ENCODE measurements at places on chromosomes 5 and 9.

DNA sequence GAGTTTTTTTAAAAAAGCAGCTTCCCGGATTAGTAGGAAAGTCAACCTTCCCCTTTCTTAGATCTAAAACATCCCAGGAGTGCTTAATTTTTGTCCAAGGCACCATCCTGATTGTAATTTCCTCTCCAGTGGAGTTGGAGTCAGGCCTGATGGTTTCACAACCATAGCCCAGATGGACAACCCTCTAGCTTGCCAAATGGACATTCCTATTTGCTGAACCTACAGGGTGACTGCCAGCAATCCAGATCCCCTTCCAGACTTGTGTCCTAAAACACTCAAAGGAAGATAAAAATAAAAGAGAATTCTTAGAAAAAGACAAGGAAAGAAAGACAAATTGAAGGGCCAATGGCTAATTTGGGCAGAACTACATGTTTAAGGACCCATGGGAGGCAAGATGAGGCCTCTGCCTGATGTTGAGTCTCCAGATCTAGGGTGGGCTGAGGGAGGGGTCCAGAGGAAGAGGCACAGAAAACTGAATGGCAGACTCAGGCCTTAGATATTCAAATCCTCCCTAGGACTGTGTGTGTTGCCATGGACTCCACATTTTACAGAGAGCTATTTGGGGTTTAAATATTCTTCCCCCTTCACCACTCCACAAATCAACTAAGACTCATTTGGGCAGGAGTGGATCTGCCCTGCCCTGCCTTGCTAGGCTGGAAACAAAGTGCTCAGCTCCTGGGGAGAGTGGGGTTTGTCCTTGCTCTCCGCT lies 38.5 kb upstream of the SLC44A1 start:
- no peak for DNase-seq

GRCh38 chr5:139146809-139147482 lies 51.2 kb downstream of the SIL1 start:
- DNase-seq = no peak

DNA sequence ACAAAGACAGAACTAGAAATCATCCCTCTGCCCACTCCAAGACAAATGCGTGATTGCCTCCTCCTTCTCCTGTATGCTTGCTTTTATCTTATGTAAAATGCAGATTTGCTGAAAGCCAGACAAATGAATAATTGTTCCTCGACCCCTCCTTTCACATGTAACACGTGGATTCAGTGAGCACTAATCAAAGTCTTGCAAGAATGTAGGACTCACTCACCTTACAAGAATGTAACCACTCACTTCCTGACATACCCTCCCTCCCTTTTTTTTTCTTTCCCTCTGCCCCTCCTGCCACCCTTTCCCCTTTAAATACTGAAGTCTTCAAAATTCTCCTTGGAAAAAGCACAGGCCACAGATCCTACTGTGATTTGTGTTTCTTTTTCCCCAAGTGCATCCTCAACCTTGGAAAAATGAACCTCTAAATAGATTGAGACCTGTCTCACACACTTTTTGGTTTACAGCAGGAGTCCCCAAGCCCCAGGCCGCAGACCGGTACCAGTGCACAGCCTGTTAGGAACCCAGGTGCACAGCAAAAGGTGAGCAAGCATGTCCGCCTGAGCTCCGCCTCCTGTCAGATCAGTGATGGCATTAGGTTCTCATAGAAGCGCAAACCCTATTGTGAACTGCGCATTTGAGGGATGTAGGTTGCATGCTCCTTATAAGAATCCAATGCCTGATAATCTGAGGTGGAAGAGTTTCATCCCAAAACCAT lies 29.4 kb upstream of the HSD17B3 start:
- no peak for DNase-seq

DNA sequence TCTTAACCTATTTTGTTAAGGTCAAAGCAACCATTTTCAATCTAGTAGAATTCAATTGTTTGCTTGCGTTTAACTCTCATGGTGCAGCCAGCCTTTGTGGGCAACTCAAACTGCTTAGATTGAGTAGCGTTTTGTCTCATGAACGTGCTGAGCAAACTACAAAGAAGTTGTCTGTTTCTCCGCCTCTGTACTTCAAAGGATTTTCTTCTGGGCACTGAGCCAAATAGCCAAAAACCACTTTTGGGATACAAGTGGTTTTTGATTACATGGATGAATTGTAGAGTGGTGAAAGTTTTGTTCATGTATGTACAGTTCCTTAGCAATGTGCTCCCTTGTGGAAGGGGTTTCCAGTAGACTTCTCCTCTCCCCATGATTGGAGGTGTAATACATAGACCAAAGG lies 122.9 kb downstream of the CFAP90 start:
- no peak for DNase-seq

DNA sequence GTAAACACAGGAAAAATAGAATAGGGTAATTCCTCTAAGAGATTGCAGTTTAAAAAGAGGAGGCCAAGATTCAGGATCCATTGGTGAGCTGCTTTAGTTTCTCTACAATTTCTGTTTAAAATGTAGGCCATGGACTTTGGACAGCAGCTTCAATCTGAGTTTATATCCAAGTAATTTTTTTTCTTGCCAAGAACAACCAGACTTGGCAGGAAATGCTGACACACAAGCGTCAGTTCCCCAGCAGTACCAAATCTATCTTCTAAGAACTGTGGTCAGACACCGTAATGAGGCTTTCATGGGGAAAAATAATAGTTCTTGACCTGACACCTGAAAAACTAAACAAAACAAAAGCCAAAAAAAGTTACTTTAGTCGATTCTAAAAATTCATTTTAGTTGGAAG lies 528.8 kb downstream of the CSNK1G3 start:
- DNase-seq = no peak

DNA sequence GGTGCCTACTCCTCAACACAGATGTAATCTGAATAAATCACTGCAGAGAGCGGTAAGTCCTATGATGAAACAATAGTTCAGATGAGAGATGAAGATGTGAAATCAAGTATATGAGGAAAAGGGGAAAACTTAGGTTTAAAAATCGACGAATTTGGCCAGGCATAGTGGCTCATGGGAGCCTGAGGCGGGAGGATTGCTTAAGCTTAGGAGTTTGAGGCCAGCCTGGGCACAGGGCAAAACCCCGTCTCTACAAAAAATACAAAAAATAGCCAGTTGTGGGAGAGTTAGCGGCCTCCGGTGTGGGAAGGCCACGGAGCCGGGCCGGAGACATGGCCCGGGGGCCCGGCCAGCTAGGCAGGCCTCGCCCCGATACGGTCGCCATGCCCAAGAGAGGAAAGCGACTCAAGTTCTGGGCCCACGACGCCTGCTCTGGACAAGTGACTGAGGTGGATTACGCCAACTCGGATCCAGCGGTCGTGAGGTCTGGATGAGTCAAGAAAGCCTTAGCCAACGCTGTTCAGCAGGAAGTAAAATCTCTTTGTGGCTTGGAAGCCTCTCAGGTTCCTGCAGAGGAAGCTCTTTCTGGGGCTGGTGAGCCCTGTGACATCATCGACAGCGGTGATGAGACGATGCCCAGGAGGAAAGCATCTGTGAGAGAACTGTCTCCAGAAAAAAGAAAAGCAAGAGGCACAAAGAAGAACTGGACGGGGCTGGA lies 62.8 kb upstream of the SUB1 start:
- peak; percentile 90 for DNase-seq

GRCh38 chr9:136044207-136044970 lies 50.7 kb downstream of the NACC2 start:
- DNase-seq = no peak

DNA sequence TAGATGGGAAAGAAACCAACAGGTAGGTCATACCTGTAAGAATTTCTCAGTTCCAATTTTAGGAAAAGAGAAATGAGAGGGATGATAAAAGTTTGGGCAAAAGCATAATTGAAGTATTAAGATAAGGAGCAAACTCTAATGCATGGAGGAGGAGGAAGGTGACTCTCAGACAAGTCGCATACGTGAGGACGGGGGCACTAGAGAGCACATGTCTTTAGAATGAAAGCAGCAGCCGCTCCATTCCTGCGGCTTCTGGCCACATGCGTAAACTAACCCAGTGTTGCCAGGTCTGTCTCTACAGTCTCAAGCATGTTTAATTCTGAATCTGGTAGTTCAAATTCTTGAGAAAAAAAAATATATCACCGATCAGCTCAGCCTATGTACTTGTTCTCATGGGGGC lies 371.5 kb upstream of the SLC30A5 start:
- DNase-seq = no peak

DNA sequence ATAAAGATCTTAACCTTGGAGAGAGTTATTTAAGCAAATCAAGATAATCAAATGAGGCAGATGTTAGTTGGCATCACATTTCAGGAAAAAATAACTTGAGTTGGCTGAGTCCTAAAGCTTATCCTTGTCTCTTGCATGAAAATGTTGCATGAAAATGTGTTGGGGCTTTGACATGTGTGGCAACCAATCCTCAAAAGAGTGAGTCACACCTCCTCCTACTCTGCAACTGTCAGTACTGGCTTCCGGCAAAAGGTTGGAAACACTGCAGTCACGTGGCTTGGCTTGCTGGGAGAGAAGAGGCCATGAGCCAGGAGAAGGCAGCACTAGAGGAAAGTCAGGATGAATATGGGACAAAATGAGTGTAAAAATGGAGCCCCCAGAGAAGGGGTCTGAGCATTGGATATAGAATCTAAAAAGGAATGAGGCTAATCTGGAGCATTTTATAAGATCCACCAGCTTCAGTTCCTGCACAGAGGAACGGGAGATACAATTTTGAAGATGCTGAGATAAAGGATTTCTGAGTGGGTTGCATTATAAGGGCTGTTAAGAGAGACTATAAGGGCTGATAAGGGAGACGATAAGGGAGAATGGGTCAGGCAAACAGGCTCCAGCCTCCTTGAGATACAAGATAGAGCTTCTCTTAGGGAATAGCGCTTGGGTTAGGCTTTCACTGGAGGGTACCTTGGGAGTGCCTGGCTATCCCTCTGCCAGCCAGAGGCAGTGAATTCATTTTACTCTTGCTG lies 43.1 kb downstream of the SPATA31D1 start:
- DNase-seq = no peak
